Smooth muscle cell of the umbilical artery (primary cell): ENCODE measurements at places on chromosomes 1 and 21. TPM values are rescaled to one million over a fixed set of nuclear protein-coding genes. Genes with fewer than 3 reads are reported as not detected.

The TMEM61 gene
- total RNA-seq, result not detected in 2 replicates

The RNF223 gene
- not detected in 2 replicates for total RNA-seq

The GPR61 gene
- total RNA-seq, result 0.59 TPM in 1 of 2 replicates, not detected in the other

The TTLL10 gene
- not detected in 2 replicates for total RNA-seq

The WNT9A gene
- 0.30 and 0.51 TPM in 2 replicates for total RNA-seq

The CDA gene
- 0.92 TPM in 1 of 2 replicates, not detected in the other for total RNA-seq

The CACNA1S gene
- not detected in 2 replicates for total RNA-seq

The C1orf94 gene
- total RNA-seq, result not detected in 2 replicates

The MAP10 gene
- 1.8 TPM in 2 replicates for total RNA-seq

The STUM gene
- not detected in 2 replicates for total RNA-seq

The OR10Z1 gene
- total RNA-seq, result not detected in 2 replicates
